ENCODE measurements at places on chromosomes 16 and 17.

DNA sequence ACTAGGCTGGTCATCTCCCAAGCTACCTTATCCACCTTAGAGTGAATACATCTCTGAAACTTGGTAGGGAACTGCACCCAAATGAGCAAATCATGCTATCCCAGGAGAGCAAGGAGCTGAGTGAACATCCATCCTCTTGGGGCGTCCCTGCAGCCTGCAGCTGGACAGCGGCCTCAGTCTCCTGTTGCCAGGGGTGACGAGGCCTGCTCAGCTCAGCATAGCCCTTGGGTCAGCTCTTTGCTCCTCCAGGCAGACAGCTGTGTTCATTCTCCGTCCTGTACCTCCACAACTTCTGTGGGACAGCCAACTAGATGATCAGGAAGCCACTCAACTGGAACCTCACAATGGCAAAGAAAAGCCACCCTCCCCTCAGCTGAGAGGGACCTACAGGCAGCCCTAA is 111.9 kb downstream of the SOCS1 start:
- DNase-seq: no peak

- DNase-seq: no peak
Observed at GRCh38 chr16:86834451-86835035, 256.2 kb downstream of the FOXL1 start.

DNA sequence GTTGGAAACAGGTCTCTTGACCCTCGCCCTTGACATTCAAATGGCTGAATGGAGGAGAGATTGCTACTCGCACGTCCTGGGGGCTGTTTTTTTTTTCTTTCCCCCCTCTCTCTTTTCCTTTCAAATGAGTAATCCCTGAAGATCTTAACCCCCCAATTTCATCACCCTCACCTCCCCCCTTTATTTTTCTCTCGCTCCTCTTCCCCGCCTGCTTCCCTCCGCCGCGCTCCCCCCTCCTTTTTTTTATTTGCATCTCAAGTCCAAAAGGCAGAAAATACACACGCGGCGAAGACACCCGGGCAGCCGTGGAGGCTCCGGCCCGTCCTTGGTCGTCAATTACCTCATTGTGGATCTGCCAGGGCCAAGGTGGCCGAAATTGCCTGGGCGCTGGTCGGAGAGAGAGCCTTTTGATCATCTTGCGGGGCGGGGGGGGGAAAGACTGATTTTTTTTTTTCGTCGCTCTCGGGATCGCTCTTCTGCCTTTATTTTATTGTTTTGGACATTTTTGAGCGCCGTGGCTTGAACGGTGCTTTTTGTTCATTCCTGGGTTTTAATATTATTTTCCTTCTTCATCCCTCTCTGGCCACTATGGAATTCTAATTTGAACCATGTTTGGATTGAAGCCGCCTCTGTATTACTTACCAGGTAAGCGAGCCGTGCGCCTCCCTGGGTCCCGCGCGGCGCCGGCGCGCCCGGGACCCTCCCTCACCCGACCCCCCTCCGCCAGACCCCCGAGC is 57.2 kb upstream of the GSE1 start:
- DNase-seq: peak; percentile 50

DNA sequence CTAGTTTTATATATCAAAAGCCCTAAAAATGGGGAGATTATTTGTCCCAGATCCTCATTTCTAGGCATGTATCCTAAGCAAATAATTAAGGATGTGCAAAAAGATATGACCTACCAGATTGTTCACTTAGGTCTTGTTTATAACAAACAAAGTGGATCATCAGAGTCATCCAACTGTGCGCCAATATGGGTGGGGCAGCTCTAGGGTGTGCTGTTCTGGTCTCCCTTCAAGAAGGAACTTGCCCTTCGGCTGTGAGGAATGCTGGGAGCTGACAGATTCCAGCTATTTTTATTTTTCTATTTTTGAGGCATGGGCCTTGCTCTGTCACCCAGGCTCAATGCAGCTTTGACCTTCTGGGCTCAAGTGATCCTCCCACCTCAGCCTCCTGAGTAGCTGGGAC is 13.8 kb downstream of the CHP2 start:
- DNase-seq: no peak

GRCh38 chr16:75261590-75262078 is 10.2 kb upstream of the BCAR1 start:
- no peak for DNase-seq

- no peak for DNase-seq
Observed at GRCh38 chr16:83198977-83199376, 572.2 kb downstream of the CDH13 start.

DNA sequence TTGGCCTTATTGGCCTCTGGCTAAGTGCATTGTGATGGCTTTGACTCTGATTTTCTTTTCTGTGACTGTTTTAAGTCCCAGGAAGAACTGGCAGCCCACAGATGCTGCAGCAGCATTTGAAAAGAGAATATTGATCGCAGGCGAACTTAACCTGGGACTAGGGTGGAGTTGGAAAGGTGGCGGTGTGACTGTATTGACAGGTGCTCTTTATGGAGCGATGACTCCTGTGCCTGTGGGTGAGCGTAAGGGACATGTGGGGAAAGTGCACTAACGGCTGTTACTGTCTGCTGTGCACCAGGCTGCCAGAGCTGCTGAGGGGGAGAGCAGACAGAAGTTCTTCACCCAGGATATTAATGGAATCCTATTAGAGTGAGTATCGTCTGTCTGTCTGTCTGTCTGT is 21.3 kb downstream of the UBN1 start:
- no peak for DNase-seq

GRCh38 chr16:81861915-81862314 is 82.8 kb downstream of the PLCG2 start:
- no peak for DNase-seq

GRCh38 chr17:32318071-32318470 is 23.9 kb downstream of the C17orf75 start:
- no peak for DNase-seq

- DNase-seq: no peak
Observed at GRCh38 chr16:88074041-88074440, 122.8 kb downstream of the BANP start.

DNA sequence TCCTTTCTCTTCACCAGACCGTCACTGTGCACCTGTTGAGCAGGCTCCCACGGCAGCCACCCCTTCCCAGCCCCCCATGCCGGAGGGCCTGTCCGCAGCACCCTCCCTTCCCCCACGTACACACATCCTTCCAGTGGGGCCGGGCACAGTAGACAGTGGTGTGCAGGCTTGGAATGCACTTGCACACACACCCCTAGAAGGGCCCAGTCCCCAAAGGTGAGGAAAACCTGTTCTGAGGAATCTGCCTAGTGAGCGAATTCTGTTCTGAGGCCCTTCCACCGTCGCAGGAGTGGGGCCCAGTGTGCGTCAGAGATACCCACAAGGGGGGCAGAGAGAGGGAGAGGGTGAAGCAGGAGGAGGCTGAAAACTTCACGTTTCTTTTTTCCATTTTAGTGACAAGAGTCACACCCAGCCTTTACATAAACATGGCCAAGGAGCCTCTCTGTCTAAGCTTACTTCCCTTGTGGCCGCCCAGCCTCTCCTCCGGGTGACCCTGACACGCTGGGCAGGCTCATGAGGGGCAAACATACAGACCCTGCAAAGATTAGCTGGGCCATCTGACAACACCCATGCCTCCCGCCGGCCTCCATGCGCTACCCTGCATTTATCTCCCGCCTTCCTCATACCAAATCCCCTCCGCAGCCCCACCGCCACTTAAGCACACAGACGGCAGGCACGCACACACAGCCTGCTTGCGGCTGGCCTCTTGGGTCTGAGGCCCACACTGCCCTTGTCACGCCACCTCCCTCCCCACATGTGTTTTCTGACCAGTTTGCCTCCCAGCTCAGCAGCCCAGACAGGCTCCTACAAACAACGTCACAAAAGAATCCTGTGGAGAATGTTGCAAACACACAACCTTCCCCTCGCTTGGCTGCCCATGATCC is 1.8 kb downstream of the ZBTB4 start:
- no peak for DNase-seq

GRCh38 chr17:15392326-15392741 is 50.9 kb upstream of the TEKT3 start:
- no peak for DNase-seq

GRCh38 chr17:20225162-20226115 is 216.3 kb downstream of the SPECC1 start:
- no peak for DNase-seq

DNA sequence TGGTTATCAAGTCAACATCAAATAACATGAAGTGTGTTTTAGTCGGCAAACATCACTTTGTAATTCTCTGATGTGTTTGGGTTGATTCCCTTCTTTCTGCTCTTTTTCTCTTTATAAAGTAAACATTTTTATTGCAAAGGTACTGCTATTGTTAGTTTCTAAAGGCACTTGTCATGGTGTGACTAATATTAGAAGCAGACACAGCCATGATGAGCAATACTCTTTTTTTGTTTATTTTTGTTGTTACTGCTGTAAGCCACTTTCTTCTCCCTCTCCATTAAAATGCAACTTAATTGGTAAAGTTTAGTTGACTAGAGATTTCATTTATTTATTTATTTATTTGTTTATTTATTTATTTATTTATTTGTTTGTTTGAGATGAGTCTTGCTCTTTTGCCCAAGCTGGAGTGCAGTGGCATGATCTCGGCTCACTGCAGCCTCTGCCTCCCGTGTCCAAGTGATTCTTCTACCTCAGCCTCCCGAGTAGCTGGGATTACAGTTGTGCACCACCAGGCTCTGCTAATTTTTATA is 424.7 kb downstream of the WWOX start:
- no peak for DNase-seq

DNA sequence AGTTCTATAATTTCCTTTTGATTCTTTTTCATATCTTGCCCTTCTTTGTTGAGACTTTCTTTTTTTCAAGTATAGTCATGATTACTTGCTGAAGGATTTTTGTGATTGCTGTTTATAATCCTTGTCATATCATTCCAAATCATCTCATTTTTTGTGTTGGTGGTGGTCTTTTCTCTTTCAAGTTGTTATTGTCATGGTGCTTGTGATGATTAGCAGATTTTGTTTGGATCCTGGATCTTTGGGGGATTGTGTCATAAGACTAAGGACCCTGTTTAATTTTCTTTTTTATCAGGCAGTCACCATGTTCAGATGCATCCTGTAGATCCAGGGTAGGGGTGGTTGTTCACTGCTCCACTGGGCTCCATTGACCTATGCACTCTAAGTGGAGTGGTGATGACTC is 254.4 kb upstream of the FOXF1 start:
- DNase-seq: no peak

DNA sequence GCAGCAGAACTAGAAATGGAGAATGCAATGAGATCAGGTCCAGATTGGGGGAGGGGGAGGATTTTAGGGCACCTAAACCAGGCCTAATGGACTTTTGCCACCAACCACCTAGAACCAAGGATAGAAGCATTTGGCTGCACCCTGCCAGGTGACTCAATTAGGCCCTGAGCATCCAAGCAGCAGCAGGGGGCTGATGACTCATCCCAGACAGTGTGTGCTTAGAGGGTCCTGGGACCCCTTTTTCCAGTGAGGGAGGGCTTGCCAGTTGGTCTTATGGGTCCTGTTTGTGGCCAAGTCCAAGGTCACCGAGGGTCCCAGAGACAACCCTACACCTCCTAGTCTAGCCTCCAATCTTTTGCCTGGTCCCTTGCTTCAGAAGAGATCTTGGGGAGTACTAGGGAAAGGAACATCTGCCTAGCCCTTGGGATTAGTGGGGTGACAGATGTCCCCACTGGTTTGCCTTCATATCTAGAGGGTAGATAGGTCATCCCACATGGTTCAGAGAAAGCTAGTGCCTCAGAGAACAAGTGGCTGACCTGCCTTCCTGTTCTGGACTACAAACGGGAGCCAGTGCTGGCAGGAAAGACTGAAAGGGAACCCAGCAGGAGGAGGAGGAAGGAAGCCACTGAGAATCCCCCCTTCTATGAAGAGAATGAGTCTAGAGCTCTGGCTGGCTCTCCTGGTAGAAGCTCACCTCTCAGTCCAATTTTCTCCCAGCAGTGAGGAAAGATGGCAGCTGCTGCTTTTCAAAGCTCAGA is 1.6 kb upstream of the TBKBP1 start:
- no peak for DNase-seq

GRCh38 chr16:56191835-56192634 is 746 bp downstream of the GNAO1 start:
- no peak for DNase-seq

DNA sequence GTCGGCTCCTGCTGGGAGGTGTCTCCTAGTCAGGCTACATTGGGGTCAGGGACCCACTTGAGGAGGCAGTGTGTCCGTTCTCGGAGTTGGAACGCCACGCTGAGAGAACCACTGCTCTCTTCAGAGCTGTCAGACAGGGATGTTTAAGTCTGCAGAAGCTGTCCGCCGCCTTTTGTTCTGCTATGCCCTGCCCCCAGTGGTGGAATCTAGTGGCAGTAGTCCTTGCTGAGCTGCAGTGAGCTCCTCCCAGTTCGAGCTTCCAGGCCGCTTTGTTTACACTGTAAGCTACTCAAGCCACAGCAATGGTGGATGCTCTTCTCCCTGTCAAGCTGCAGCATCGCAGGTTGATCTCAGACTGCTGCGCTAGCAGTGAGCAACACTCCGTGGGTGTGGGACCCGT is 36.0 kb downstream of the ITFG1 start:
- DNase-seq: no peak

DNA sequence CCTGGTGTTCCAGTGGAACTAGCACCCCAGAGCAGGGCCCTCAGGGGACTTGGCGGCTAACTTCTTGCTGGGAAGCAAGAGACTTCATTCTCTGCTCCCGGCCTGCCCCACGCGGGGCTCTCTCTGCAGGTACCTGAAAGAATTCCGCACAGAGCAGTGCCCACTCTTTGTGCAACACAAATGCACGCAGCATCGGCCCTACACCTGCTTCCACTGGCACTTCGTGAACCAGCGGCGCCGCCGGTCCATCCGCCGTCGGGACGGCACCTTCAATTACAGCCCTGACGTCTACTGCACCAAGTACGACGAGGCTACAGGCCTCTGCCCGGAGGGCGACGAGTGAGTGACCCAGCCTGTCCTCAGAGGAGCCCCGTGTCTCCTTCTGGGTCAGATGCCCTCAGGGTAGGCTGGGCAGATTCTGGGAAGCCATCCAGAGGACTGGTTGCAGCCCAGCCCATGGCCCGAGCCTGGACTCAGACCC is 25.1 kb downstream of the UNK start:
- no peak for DNase-seq

DNA sequence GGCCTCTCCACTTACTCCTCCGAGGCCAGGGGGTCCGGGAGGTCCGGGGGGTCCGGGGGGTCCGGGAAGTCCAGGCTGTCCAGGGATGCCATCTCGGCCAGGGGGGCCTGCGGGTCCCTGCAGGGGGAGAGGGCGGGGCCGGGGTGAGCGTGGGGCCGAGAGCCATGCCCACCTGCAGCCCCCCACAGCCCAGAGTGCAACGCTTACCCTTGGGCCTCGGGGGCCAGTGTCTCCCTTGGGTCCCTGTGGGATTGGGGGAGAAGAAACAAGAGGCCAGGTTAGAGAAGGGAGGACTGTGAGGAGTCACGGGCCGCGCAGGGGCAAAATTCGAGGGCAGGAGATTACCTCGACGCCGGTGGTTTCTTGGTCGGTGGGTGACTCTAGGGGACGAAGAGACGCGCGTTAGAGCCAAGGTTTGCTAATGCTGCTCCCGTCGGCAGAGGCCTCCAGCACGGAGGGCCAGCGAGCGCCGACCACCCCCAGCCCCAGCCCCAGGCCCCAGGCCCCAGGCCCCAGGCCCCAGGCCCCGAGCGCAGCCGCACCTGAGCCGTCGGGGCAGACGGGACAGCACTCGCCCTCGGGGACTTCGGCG is 2.1 kb downstream of the COL1A1 start:
- DNase-seq: no peak
